ENCODE measurements at places on chromosomes 13 and 19. TPM values are rescaled to one million over a fixed set of nuclear protein-coding genes. Genes with fewer than 3 reads are reported as not detected.
A peak's percentile ranks its signal among the peaks of the same experiment; 100 is the strongest.

Gene PRSS57
- not detected for total RNA-seq

GRCh38 chr19:12769689-12770088 lies 5.7 kb downstream of the HOOK2 start:
- DNase-seq = peak; percentile 42
- no peak overlapping the region for H3K4me3 ChIP-seq
- H3K27me3 ChIP-seq = no peaks in the 10 kb centered on the region
- H3K4me1 ChIP-seq = peaks cover 14% of the 10 kb centered on the region

DNA sequence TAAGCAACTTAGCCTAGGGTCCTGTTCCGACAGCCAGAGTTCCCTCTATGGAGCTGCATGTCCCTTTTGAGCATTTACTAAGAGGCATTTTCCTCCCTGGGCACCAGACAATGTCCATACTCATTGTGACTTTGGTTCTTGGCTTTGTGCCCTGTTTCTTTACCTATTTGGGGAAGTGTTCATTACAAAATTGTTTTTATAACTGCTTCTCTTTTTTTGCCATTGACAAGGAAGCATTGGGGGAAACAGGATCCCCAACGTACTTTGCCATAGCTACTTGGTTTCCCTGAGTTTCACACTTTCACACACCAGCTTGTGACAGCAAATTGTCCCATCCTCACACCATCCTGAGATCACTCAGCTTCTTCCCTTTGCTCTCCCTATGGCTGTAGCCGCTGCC lies 81.1 kb upstream of the SIAH3 start:
- no peaks in the 10 kb centered on the region for H3K4me1 ChIP-seq
- no peaks in the 10 kb centered on the region for H3K36me3 ChIP-seq
- no peak for DNase-seq
- H3K27me3 ChIP-seq = peaks cover 5% of the 10 kb centered on the region

- H3K4me1 ChIP-seq = no peaks in the 10 kb centered on the region
- no peak for DNase-seq
- no peak overlapping the region for H3K27ac ChIP-seq
- no peaks in the 10 kb centered on the region for H3K36me3 ChIP-seq
- no peaks in the 10 kb centered on the region for H3K27me3 ChIP-seq
These were observed 107.7 kb upstream of the HTR2A start for GRCh38 chr13:47004540-47004939.

DNA sequence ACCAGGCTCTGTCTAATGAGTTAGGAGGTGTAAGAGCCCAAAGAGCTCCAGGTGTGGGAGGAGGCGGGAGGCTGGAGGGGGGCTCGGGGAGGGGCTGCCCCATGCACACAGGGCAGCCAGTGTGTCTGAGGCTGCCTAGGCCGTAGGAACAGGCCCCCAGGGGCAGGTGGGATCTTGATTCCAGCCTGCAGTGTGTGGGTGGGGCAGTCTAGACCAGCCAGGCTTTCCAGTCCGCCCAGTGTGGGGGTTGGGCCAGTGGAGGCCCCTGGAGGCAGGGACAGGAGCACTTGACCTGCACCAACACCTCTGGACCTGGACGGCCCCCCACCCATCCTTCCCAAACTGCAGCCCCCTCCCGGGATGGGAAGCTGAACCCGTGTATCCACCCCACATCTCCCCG lies 5.4 kb upstream of the CAMSAP3 start:
- no peak overlapping the region for H3K4me3 ChIP-seq
- no peak for DNase-seq

- H3K4me1 ChIP-seq = no peaks in the 10 kb centered on the region
- H3K36me3 ChIP-seq = no peaks in the 10 kb centered on the region
- H3K4me3 ChIP-seq = no peak overlapping the region
- peaks cover 48% of the 10 kb centered on the region for H3K27me3 ChIP-seq
- peak; percentile 36 for DNase-seq
These were observed 743 bp downstream of the ACTL9 start for GRCh38 chr19:8697671-8698432.

DNA sequence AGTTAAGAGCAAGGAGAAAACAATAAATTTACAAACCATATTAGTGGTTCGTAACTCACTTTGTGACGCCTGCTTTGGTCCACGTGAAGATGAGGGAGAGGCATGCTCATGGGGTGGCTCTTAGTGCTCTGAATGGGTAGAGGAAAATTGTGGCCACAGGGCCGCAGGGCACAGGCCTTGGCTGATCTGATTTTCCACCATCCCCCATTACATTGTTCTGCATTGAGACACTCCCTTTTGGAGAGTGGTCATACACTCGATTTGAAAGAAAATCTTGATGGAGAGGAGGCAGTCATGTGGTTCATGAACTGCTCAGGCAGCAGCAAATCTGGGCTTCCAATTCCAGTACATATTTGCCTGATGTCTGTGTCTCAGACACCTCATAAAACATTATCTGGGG lies 815.2 kb downstream of the UQCRFS1 start:
- H3K36me3 ChIP-seq = no peaks in the 10 kb centered on the region
- peaks cover 32% of the 10 kb centered on the region for H3K4me1 ChIP-seq
- no peak overlapping the region for H3K27ac ChIP-seq
- no peak for DNase-seq
- no peaks in the 10 kb centered on the region for H3K27me3 ChIP-seq

- H3K27ac ChIP-seq = peak overlapping the region; percentile 76
- H3K4me1 ChIP-seq = peaks cover 12% of the 10 kb centered on the region
- no peaks in the 10 kb centered on the region for H3K27me3 ChIP-seq
- H3K36me3 ChIP-seq = no peaks in the 10 kb centered on the region
- peak overlapping the region; percentile 31 for H3K4me3 ChIP-seq
These were observed 473 bp downstream of the TMIGD2 start for GRCh38 chr19:4301590-4302242.

DNA sequence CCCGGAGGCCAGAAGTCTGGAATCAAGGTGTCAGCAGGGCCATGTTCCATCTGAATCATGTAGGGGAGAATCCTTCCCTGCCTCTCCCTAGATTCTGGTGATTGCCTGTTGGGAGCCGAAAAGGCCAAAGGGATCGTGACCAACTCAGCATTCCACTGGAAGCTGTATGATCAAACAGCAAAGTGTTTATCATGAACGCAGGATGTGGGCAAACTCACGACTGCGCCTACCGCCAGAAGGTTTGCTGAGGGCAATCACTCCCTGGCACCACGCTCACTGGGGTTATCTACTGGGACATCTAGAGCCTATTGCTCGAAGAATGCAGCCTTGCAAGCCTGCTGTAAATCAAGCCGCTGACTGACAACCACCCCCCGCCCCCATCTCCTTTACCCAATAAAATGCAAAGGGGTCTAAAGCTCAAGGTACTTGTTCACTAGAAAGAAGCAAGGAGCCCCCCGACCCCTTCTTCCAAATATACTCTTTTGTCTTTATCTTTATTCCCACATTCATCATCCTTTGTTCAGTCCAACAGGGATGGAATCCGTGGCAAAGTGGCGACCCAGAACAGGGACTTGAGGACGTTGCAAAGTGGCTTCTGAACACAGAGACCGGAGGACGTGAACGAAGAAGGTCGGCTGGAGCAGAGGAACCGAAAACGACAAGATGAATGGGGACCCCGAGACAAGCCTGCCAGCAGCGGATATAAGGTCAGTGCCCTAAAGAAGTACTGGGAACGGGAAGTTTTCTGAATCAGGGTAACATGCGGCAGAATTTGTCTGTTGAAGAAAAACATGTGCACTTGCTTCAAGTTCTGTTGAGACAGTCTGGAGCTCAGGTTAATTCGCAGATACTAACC lies 16.8 kb downstream of the CLEC4M start:
- no peak overlapping the region for H3K27ac ChIP-seq
- no peaks in the 10 kb centered on the region for H3K36me3 ChIP-seq
- DNase-seq = no peak
- no peak overlapping the region for H3K4me3 ChIP-seq
- H3K4me1 ChIP-seq = no peaks in the 10 kb centered on the region

GRCh38 chr19:30564551-30565011 lies 192.4 kb downstream of the ZNF536 start:
- no peak overlapping the region for H3K4me3 ChIP-seq
- H3K27ac ChIP-seq = no peak overlapping the region
- no peaks in the 10 kb centered on the region for H3K36me3 ChIP-seq
- H3K4me1 ChIP-seq = peaks cover 23% of the 10 kb centered on the region
- peaks cover 5% of the 10 kb centered on the region for H3K27me3 ChIP-seq

DNA sequence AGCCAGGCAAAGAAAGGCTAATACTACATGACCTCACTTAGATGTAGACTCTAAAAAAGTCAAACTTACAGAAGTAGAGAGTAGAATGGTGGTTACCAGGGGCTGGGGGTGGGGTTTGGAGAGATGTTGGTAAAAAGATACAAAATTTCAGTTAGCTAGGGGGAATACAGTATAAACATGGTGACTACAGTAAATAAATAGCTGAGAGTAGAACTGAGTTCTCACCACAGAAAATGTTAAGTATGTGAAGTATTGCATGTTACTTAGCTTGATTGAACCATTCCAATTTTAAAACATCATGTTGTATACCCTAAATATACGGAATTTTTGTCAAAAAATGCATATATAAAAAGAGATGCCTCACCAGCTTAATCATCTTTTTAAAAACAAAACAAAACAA lies 67.5 kb upstream of the DOCK9 start:
- H3K4me1 ChIP-seq = no peaks in the 10 kb centered on the region
- H3K27me3 ChIP-seq = no peaks in the 10 kb centered on the region
- H3K36me3 ChIP-seq = no peaks in the 10 kb centered on the region
- no peak overlapping the region for H3K4me3 ChIP-seq
- no peak for DNase-seq

- no peak overlapping the region for H3K4me3 ChIP-seq
- no peak for DNase-seq
- H3K27me3 ChIP-seq = no peaks in the 10 kb centered on the region
- H3K27ac ChIP-seq = no peak overlapping the region
- H3K36me3 ChIP-seq = no peaks in the 10 kb centered on the region
These were observed 138.0 kb upstream of the IRS2 start for GRCh38 chr13:109924376-109924775.

DNA sequence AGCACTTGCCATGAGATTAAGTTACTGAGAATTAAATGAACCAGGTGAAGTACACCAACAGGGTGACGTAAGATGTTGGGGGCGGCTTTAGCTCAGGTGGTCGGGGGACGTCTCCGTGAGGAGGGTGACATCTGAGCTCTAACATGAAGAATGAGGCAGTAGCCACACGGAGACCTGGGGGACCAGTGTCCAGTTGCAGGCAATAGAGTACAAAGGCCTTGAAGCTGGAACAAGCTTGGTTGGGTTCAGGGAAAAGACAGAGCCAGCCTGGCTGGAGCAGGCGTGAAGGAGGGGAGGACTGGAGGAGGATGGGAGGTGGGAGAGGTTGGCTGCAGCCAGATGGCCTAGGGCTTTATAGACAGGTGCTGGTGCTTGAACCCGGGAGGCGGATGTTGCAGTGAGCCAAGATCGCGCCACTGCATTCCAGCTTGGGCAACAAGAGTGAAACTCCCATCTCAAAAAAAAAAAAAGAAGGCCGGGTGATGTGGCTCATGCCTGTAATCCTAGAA lies 1.6 kb downstream of the SPINT2 start:
- H3K27me3 ChIP-seq = peaks cover 28% of the 10 kb centered on the region
- no peaks in the 10 kb centered on the region for H3K36me3 ChIP-seq
- peaks cover 47% of the 10 kb centered on the region for H3K4me1 ChIP-seq

GRCh38 chr13:79458436-79458835 lies 22.5 kb upstream of the NDFIP2 start:
- no peaks in the 10 kb centered on the region for H3K36me3 ChIP-seq
- H3K27ac ChIP-seq = no peak overlapping the region
- H3K27me3 ChIP-seq = no peaks in the 10 kb centered on the region
- no peak overlapping the region for H3K4me3 ChIP-seq
- H3K4me1 ChIP-seq = peaks cover 3% of the 10 kb centered on the region

All from neural crest cell (in vitro differentiated cells).